Inflammatory macrophage treated with lipopolysaccharide for 1 hour (primary cell): ENCODE measurements at places on chromosomes 12 and 14.

GRCh38 chr14:67523764-67524633 lies 9.1 kb upstream of the PLEKHH1 start:
- no peak for DNase-seq

DNA sequence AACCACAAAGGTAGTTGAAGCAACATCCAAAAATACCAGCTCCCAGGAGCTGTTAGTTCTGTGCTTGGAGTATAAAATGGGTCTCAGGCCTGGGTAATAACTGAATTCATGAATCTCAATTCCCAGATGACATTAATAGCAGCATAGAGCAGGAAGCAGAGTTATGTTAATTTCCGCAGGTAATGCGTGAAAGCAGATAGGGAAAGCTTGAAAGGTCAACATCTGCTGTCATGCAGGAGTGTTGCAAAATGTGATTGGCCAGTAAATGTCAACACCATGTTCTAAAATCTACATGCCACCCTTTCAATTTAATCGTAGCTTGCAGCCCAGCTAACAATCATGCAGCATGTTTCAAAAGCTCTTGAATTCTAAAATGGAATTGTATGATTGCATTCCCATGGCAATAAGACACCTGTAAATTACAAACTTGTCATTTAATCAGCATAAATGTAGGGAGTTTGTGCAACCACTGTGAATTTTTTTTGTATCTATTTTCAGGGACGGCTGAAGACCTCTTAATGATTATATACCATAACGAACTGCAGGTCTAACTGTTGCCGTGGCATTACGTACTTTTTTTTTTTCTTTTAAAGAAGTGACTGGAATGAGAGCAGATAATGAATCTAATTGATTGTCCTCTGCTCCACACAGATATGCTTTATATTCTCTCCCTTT lies 635.8 kb upstream of the FOXG1 start:
- DNase-seq, result no peak

- DNase-seq, result no peak
Observed at GRCh38 chr14:77322250-77322902, 1.5 kb downstream of the GSTZ1 start.

- no peak for DNase-seq
Observed at GRCh38 chr12:91972896-91973295, 172.8 kb downstream of the BTG1 start.

GRCh38 chr12:120737557-120738251 lies 12.1 kb downstream of the ACADS start:
- no peak for DNase-seq

DNA sequence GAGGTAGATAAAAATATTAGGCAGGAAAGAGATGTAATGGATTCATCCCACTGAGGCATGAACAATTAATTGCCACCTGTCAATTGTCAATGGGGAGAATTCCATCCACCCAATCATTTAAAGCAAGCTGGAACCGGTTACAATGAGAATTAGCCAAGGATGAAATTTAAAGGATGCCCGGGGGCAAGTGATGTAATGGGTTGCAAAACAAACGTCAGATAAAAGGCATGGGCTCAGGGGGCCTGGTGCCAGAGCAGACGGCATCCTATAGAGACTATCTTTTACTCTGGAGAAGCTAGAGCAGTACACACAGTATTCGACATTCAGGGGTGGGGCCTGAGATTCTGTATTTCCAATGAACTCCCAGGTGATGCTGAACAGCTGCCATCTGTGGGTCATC lies 80.5 kb upstream of the ZFP36L1 start:
- no peak for DNase-seq

DNA sequence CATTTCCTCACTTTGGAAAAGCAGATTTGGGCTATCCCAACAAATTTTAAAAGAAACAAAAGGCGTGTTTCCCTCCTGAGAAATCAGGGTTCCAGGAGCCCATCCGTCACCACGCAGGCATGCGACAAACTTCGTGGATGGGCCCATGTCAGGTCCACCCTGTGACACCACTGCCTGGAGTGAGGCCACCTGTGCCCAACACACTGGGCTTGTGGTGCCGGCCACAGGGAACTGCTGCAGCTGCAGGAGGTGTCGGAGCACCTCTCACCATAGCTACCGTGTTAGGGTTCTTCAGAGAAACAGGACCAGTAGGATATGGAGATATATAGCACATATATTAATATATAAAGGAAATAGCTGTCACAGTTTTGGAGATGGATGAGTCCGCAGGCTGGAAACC lies 53.0 kb upstream of the BCL11B start:
- DNase-seq, result no peak

- no peak for DNase-seq
Observed at GRCh38 chr12:72246370-72246769, 25.8 kb upstream of the TRHDE start.

- no peak for DNase-seq
Observed at GRCh38 chr14:104064003-104064402, 21.5 kb upstream of the ASPG start.

DNA sequence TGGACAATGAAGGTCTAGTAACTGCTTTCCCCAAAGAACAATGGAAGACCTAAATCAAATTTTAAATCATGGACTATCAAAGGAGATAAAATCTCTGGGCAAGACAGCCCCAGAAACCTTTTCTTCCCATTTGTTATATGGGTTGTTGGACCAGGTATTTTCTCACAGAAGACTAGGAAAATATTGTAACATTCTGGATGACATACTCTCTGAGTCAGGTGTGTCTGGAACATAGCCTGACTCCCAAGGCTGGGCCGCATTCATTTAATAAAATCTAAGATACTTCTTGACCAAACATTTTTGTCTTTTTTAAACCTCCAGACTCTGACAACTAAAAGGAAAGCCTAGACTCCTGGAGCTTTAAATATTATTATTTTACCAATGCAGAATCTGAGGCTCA lies 87.9 kb downstream of the ATP23 start:
- no peak for DNase-seq

DNA sequence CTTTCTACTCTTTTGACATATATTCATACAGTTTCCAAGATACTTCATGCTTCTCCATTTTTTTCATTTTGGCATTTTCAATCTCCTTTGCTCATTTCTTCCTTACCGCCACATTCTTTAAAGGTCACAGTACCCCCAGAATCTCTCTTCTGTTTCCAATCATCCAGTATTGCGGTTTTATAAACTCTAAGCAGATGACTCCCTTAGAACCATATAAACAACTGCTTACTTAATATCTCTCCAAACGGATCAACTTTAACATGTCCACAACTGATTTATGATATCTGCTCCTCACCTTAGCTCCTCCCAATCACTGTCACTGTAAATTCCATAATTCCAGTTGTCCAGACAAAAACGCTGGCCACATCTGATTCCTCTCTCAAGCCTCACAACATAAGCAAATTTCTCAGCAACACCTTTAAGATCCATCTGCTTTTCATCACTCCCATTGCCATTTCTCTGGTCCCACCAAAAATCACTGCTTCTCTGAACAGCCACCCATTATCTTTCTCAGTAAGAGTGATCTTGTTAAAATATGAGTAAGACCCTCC lies 49.6 kb downstream of the HNRNPC start:
- DNase-seq, result no peak
